ENCODE measurements at places on chromosomes 6 and 20.

GRCh38 chr6:56706981-56707726 is 64.5 kb upstream of the DST start:
- DNase-seq: no peak

- DNase-seq: no peak
These were observed 120.2 kb upstream of the RNF24 start for GRCh38 chr20:4135385-4136077.

DNA sequence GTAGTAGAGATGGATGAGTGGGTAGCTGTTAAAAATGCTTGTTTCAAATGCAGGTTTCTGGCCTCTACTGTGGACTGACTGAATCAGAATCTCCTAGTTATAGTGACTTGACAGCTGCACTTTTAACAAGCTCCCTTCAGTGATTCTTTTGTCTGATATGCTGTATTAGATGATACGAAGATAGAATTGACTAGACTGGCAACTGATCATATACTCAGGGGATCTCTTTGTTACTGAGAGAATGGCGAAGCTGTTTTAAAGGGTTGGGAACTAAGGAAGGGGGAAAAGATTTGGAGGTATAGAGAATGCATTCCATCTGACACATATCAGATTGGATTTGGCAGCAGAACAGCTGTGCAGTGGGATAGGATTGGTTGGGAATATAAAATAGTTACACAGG is 7.0 kb downstream of the ENPP4 start:
- DNase-seq: no peak

- DNase-seq: no peak
These were observed 58.3 kb downstream of the THEMIS start for GRCh38 chr6:127842562-127842961.

GRCh38 chr6:38194282-38194572 is 374.7 kb downstream of the ZFAND3 start:
- no peak for DNase-seq

DNA sequence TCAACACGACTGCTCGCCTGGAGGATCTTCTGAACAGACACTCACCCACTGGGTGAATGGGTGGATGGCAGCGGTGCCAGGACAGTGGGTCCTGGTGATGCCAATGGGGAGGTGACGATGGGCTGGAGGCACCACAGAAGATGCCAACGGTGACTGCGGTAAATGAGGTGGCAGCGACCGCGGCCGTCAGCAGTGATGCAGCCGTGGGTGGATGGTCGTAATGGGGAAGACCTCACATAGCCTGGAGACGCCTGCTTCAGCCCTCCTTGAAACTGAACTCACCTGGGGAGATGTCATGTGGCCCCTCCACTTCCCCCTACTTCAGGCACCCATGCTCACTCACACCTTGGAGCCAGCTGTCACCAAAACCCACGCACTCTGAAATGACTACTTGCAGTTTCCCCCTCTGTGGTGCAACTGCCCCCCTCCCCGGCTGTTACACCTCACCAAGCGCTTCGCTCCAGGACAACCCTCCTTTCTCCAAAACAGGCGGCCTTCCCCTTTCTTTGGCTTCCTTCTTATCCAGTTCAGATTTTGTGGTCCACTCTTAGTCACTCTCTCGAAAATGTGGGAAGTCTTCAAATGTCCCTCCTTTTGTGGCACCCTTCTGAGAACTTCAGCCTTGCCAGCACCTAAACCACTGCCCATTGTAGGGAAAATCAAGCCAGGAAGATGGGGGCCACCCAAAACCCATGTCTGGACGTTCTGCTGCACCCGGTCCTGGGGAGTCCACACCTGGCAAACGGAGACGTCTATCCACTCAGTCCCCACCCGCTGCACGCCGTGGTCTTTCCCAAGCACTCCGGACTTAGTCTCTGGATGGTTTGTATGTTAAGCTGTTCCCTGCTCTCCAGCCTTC is 10.4 kb upstream of the ABHD16B start:
- DNase-seq: no peak

DNA sequence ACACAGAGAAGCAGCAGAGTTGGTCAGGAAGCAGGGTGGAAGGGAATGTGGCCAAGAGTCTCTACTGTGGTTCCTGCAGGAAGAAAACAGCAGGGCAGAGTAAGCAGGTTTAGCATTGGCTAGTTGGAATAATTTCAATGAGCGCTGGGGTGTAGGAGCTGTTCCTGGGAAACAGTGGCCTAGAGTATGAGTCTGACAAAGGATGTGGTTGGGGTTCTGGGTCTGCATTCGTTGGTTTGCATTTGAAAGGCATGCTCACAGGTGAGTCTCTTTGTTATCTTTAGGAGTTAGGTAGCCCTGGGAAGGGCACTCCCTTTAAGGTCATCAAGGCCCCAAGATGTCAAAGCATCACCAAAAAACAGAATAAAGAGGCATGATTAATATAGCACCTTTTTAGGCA is 911.6 kb upstream of the SLC35B3 start:
- no peak for DNase-seq

GRCh38 chr6:11432713-11433450 is 104.7 kb upstream of the TMEM170B start:
- DNase-seq: no peak

- no peak for DNase-seq
These were observed 379.3 kb downstream of the CD109 start for GRCh38 chr6:74075323-74075722.

DNA sequence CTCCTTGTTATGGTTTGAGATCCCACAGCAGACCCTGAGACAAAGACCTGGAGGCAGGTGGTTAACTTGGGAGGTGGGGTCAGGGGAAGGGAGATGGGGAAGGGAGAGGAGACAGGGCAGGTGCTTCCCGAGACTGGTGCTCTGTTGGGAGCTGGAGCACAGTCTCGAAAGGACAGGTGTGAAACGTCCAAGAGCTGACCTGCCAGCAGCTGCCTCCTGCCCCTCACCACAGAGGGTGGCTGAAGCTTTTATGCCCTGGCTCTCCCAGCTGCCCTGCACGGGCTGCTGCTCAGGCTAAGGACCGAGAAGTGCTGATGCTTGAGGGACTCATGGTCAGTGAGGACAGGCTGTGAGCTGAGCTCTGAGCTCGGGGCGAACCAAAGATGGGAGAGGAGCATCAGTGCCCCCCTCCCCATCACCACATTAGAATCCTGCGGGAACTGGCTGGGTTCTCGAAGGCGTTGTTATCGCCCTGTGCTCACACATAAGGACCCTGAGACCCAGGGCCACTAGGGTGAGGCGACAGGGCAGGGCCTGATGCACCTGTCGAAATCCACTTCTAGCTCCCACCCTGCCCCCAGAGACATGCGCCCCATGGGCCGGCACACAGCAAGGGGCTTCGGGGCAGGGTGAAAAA is 25.3 kb upstream of the CD93 start:
- DNase-seq: no peak

- no peak for DNase-seq
These were observed 392.5 kb upstream of the SASH1 start for GRCh38 chr6:147949981-147950622.

GRCh38 chr20:1568163-1568490 is 10.6 kb upstream of the SIRPD start:
- DNase-seq: no peak

- no peak for DNase-seq
These were observed 86.8 kb downstream of the PLCB1 start for GRCh38 chr20:8218861-8219260.

DNA sequence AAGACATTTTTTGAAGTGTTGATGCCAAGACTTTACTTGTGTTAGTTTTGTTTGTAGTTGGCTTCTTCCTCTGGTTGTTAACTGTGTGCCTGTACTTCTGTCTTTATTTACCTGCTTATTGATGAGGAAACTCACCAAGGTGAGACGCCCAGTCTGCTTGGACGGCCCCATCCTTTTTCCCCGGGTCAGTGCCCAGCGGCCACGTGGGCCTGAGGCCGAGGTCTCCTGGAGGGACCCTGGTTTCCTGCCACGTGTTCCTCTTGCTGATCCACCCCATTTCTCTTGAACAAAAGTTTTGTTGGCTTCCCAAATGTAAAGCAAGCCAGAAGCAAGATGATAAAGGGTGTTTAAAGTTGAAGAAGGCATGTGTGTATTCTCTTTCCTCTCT is 24.8 kb downstream of the DUSP22 start:
- DNase-seq: no peak

- no peak for DNase-seq
These were observed 13.5 kb downstream of the PFDN4 start for GRCh38 chr20:54221353-54221752.

DNA sequence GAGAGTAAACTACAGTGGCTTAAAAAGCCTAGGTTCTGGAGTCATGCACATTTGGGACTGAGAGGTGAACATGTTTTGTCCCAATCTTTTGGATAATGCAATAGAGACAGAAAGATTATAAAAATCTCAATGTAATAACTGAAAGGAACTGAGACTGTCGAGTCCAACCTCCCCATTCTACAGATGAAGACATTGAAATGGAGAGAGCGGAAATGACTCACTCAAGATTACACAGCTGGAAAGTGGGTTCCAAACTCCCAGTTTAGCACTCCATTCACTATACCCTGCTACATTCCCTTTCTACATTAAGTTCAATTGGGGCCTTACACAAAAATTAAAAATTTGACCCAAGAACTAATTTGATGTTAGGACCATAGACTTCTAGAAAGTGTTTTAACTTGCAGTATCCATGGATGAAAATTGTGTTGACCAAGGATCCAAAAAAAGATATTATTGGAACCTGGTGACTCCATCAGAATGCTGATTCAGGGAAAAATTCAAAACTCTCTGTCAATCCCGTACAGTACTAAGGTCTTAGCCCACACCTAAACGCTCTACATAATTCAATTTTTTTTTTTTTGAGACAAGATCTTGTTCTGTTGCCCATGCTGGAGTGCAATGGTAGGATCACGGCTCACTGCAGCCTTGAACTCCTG is 1.5 kb upstream of the ILRUN start:
- DNase-seq: no peak

DNA sequence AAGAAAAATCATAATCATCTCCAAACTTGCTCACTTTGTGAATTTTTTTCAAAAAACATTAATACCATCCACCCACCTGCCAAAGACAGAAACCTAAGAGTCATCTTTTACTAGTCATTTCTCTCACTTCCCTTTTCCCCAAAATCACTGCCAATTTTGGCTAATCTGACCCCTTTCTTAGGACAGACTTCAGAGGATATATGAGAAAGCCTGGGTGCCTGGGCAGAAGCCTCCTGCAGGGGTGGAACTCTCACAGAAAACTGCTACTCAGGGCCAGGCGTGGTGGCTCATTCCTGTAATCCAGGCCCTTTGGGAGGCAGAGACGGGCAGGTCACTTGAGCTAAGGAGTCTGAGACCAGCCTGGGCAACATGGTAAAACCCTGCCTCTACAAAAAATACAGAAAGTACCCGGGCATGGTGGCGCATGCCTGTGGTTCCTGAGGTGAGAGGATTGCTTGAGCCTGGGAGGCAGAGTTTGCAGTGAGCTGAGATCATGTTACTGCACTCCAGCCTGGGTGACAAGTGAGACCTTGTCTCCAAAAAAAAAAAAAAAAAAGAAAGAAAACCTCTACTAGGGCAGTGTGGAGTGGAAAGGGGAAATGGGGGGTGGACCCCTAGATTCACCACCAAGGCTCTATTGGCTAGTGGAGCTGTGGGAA is 3.8 kb downstream of the DEK start:
- no peak for DNase-seq

- DNase-seq: no peak
These were observed 8.9 kb downstream of the SNHG17 start for GRCh38 chr20:38426006-38426897.

- DNase-seq: no peak
These were observed 91.4 kb downstream of the THBS2 start for GRCh38 chr6:169162249-169162648.

- no peak for DNase-seq
These were observed 76.4 kb downstream of the EYA2 start for GRCh38 chr20:46970937-46971630.

DNA sequence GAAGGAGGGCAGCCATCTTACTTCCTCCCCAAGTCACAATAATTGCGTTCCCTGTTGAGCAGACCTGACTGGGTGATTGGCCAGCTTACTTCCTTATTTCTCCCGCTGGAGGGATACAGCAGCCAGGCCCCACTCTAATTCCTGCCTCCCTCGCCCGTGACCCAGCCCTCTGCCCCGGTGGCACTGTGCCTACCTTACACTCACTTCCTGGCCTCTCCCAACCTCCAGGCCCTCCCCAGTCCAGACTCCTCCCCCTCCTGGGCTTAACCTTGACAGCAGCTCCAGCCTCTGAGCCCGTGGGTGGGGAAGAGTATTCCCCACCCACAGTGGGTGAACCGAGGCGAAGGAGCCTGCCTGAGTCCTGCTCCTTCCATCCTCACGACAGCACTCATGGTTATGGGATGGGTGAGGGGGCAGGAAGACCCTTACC is 3.0 kb downstream of the BAK1 start:
- DNase-seq: no peak

- DNase-seq: no peak
These were observed 65.3 kb downstream of the NRSN1 start for GRCh38 chr6:24191346-24191745.

DNA sequence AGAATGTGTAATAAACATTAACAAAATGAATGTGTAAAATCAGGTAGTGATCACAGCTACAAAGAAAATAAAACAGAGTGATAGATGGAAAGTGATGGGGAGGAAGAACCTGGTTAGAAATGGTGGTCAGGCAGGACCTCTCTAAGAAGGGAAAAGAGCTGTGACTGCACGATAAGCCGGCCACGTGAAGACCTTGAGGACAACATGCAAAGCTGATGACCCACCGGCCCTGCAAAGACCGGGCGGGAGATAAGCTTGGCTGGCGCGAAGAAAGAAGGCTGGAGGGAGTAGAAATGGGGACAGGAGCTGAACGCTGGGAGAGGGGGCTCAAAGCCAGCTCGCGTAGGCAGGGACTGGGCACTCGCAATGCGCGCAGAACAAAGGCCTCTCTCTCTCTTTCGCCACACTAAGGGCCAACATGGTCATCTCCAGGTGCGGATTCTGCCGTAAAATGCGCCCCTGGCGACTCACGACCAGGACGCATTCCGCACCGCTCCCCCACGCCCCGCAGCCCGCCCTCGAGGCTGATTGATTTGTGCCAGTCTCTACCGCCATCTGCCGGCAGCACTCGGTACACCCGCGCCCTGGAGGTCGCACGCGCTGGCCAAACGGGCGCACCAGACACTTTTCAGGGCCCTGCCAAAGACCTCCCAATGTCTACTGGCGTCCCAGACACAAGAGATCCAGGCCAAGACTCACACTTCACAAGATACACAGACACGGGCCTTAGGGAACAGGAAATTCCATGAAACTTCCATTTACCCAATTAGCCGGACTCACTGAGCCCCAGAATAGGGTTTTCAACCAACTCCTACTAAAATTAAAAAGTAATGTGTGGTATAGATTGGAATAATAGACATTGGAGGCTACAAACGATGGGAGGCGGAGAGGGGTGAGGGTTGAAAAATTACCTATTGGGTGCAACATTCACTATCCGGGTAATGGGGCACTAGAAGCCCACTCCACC is 9.4 kb downstream of the DEFB132 start:
- peak; percentile 90 for DNase-seq

- DNase-seq: no peak
These were observed 65.1 kb downstream of the CBFA2T2 start for GRCh38 chr20:33554914-33555420.

- no peak for DNase-seq
These were observed 62.0 kb downstream of the EFCAB8 start for GRCh38 chr20:32920530-32921298.

DNA sequence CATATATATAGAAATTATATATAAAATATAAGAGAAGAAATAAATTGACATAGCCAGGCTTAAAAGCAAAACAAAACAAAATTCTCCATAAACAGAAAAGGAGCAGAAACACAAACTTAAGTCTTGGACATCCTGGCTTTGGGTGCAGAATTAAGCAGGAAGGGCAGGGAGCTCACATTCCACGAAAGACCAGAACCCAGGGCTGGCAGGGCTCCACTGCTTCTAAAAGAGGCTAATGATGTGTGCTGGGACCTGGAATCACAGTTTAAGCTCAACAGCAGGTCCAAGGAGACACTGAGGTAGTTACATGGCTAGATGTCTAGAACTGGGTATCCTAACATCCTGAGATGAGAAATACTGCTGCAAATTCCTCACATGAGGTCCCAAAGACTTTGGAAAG is 210.3 kb downstream of the WDR27 start:
- no peak for DNase-seq

All from stimulated activated CD8-positive, alpha-beta memory T cell treated with anti-CD3 and anti-CD28 coated beads, Interleukin-15, amount 100 ng/mL, for 24 hours (primary cell).